Testis (tissue), 5 donors: ENCODE measurements at places on chromosomes 16 and 17.

- DNase-seq = no peak
These were observed 43.4 kb downstream of the SLFN5 start for GRCh38 chr17:35286120-35286781.

GRCh38 chr16:28859326-28859725 is 4.3 kb upstream of the SH2B1 start:
- DNase-seq = no peak

GRCh38 chr16:16940351-16940750 is 530.4 kb downstream of the XYLT1 start:
- peak; percentile 32 for DNase-seq

DNA sequence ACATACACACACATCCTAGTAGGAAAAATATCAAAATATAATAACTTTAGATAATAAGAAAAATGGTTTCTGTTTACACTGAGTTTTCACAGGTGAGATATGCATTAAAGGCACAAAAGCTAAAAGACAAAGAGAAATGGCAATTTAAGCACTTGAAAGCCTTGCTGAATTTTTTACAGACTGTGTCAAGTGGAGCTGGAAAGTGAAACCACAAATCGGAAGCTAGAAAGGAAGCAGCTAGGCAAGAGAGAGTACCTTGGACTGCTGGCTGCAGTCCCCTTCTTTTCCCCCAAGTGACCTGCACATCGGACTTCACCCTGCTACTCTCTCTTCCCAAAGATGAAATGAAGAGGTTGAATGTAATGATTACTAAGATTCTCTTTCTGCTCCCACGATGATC is 135.1 kb downstream of the CDH13 start:
- DNase-seq = no peak

- DNase-seq = no peak
These were observed 435.3 kb downstream of the HAPSTR1 start for GRCh38 chr16:9526791-9527190.

GRCh38 chr16:69313469-69313868 is 2.3 kb downstream of the VPS4A start:
- DNase-seq = no peak

- no peak for DNase-seq
These were observed 674 bp downstream of the C17orf75 start for GRCh38 chr17:32341141-32341856.

DNA sequence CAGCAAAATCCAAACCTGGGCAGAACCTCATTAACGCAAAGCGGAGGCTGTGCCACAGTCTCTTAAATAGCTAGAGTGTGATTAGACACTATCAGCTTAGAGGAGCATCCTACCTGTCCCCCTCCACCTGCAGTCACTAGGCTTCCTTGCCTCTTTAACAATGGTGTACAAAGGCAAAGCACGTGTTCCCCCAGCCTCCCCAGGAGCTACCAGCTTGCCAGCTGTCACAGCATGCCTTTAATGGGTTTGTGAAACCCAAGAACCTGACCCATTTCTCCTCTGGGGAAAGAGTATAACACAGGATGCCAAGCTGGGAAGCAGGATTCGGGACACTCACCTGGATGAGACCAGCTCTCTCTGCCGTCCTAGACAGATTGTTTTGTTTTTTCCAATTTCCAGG is 37.2 kb upstream of the TBX2 start:
- DNase-seq = no peak
